SJCRH30 (cell line): ENCODE measurements at places on chromosomes 3 and 15.

- no peak for DNase-seq
Measured at GRCh38 chr3:122184591-122184929, 1.1 kb downstream of the CASR start.

DNA sequence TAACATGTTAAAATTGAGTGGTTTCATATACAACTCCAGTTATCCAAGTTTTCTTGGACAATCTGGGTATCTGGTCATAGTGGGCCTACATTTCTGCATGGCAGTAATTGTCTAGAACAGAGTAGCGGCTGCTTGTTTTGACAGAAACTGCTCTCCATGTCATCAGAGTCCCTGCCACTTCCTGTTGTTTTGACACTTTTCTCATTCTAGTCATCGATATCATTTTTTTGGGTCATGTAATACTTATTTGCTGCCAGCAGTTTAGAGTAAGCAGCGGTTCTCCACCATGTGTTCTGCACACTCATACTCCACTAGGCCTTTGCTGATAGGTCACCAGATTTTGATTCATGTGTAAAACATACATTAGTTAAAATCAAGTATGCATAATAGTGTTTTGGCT is 81.5 kb downstream of the SLC25A26 start:
- no peak for DNase-seq

- DNase-seq: no peak
Measured at GRCh38 chr3:69930564-69930963, 69.0 kb upstream of the SAMMSON start.

- DNase-seq: no peak
Measured at GRCh38 chr3:138197524-138197923, 10.4 kb downstream of the ARMC8 start.

DNA sequence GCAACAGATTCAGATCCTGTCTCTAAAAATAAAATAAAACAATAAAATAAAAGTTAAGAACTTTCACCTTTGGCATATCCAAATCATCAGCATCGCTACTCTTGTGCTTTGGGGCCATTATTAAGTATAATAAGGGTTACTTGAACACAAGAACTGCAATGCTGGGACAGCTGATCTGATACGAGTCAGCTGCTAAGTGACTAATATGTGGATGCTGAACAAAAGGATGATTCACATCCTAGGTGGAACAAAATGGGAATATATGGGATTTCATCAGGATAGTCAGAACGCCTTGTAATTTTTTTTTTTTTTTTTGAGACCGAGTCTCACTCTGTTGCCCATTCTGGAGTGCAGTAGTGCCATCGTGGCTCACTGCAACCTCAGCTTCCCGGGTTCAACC is 29.7 kb downstream of the BUB1B start:
- no peak for DNase-seq

GRCh38 chr3:177529716-177530335 is 332.5 kb upstream of the TBL1XR1 start:
- no peak for DNase-seq

- no peak for DNase-seq
Measured at GRCh38 chr3:178987745-178988144, 83.9 kb downstream of the ZMAT3 start.

DNA sequence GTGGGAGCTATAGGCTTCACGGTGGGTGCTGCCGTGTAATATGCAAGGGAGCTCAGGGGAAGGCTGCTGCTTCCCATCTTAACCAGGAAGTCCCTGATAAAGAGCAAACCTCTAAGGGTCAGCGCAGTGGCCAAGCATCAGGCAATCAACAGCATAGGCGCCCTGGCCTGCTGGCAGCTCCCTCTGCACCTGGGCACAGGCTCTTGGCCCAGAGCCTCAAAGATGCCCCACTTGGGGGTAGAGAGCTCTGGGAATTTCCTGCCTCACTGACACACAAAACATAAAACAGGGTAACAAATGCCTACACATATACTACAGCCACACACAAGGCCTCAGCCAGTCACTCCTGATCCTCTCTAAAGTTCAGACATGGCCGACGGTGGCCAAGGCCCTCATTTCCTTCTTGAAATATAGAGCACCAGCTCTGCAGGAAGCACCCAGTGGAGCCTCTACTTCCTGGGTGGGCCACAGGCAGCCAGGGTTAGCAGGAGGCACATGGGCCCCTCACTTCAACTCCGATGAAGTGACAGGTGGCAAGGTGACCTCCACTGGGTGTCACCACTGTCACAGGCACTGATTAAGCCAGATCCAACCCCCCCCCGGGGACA is 20.5 kb downstream of the SLC41A3 start:
- no peak for DNase-seq

DNA sequence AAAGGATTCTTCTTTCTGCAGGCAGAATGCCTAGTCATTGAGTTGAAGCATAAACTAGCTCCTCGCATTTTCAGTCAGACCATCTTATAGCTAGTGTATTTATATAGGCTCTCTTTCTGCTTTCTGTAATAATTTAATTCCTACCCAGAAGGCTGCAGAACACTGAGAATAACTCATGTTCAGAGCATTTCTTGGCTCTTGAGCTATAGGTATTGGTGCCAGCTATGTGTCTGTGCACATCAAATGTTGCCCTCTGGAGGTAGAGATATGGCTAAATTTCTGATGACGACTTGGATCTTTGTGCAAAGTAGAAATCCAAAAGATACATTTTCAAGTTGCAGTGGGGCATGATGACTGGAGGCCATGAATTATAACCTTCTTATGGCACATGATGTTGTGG is 336.2 kb upstream of the TPM1 start:
- DNase-seq: no peak

- DNase-seq: no peak
Measured at GRCh38 chr15:40933517-40933902, 4.4 kb downstream of the DLL4 start.

- peak; percentile 18 for DNase-seq
Measured at GRCh38 chr15:76057332-76058000, 2.3 kb upstream of the TMEM266 start.

- DNase-seq: no peak
Measured at GRCh38 chr15:70078578-70079417, 18.9 kb downstream of the TLE3 start.

DNA sequence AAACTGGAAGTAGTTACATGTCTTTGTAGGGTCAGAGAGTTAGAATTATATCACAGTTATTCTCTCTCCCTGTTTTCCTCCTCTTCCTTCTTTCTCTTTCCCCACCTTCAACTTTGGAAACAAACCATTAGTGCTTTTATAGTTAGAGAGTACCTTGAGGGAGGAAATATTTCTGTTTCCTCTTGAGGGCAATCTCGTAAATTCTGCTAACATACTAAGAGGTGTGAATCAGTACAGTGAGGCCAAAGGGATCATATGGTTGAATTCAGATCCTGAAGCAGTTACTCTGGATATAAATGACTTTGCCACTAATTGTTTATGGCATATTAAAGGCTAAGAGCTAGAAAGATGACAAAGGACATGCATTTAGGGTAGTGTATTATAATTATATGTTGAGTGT is 60.3 kb upstream of the CCNL1 start:
- DNase-seq: no peak

GRCh38 chr3:116442331-116443021 is 2.8 kb downstream of the LSAMP start:
- no peak for DNase-seq

DNA sequence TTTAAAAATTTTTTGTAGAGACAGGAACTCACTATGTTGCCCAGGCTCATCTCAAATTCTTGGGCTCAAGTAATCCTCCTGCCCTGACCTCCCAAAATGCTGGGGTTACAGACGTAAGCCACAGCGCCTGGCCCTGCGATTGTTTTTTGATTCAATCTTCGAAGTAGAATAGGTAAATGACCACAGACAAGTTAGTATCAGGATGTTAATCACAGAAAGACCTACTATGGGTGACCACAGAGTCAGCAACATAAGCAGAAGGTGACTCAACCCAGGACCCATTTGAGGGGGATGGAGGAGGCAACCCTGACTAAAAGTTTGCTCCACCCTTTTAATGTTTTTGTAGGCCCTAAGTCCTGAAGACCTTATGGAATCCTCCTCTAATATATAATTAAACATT is 10.0 kb upstream of the USP3 start:
- no peak for DNase-seq

- DNase-seq: no peak
Measured at GRCh38 chr15:83930392-83931212, 276.7 kb downstream of the ADAMTSL3 start.

- no peak for DNase-seq
Measured at GRCh38 chr3:163538387-163538786, 1539.9 kb downstream of the SI start.

- peak; percentile 51 for DNase-seq
Measured at GRCh38 chr3:135736740-135737139, 228.8 kb upstream of the PPP2R3A start.

GRCh38 chr15:70704166-70704565 is 59.2 kb downstream of the UACA start:
- DNase-seq: no peak

DNA sequence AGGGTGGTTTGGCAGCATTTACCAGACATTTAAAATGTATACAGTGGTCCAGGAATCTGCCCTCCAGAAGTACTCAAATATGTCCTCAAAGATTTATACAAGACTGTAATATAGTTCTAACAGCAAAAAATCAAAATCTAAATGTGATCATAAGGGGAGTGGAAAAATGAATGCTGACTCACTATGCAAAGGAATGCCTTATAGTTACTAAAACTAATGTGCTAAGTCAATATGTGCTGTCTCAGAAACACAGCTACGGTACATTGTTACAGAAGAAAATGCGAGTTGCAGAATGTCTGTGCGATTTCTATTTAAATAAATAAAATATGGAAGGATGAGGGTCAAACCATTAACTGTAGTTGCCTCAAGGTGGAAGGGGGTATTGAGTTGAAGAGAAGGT is 230.1 kb upstream of the UBE2E1 start:
- DNase-seq: no peak

DNA sequence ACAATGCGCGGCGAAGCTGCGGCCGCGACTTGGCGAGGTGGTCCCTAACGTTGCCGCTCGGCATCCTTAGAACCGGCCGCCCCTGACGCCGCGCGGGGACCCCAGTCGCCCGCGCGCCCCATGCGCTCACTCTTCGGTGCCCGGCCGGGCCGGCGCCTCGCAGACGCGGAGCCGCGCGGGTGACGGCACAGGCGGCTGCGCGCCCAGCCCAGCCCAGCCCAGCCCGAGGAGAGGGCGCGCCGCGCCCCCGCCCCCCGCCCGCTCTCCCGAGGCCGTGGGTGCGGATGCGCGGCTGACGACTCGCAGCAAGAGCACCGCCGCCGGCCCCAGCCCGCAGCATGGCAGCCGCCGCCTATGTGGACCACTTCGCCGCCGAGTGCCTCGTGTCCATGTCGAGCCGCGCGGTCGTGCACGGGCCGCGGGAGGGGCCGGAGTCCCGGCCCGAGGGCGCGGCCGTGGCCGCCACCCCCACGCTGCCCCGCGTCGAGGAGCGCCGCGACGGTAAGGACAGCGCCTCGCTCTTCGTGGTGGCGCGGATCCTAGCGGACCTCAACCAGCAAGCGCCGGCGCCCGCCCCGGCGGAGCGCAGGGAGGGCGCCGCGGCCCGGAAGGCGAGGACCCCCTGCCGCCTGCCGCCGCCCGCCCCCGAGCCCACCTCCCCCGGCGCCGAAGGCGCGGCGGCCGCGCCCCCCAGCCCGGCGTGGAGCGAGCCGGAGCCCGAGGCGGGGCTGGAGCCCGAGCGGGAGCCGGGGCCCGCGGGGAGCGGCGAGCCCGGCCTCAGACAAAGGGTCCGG is 437 bp downstream of the KLF13 start:
- no peak for DNase-seq

GRCh38 chr15:45180648-45181436 is 6.9 kb downstream of the SHF start:
- no peak for DNase-seq

DNA sequence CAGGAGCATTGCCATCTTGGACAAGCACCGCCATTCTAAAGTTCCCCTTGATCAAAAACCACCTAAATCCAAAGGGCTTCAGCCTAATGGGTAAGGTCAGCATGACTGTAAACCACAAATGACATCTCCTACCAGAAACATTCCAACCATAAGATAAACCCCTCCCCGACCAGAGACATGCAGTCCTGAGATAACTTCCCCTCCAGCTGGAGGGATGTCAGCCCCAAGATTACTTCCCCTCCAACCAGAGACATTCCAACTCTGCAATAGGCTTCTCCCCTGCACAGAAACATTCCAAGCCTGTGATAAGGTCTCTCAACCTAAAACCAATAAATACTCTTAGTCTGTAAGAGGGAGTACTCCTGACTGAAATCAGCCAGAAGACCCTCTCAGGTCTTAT is 62.7 kb upstream of the DNAJC19 start:
- no peak for DNase-seq

GRCh38 chr3:56468184-56469106 is at the start of gene ERC2:
Gene ERC2, minus strand, starts transcription at chr3:56468467.
- peak; percentile 77 for DNase-seq

- no peak for DNase-seq
Measured at GRCh38 chr15:74365598-74366445, 1.6 kb downstream of the CYP11A1 start.

- no peak for DNase-seq
Measured at GRCh38 chr3:154942827-154943226, 137.3 kb upstream of the MME start.

DNA sequence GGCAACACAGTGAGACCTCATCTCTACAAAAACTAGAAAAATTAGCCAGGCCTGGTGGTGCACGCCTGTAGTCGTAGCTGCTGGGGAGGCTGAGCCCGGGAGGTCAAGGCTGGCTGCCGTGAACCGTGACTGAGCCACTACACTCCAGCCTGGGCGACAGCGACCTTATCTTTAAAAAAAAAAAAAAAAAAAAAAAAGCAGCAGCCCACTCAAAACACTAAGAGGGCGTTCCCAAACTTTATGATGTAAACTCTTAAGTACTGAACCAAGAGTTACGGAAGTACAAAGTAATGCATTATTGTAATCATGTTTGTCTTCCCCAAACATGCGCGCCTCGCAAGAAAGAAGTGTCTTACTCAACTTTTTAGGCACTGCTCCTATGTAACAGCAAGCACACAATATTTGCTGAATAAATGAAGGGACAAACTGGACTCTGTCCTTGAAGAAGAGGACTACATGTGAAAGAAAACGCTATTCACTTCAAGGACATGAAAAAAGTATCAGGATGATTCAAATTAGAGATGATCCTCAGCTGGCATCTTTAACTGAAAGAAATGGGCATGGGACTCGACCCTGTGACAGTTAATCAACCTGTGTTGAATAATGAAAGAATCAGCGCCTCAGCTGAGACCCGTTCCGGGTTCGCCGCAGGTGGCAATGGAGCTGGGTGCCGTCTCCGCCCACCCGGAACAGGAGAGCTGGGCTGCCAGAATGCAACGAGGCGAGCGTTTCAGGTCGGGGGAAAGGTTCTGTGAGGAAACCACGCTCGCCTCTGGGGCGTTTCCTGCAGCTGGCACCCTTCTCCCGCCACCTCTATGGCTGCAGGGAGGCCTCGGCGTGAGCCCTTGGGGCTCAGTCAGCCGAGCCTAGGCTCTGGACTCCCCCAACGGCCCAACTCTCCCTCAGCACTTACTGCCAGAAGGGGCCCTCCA is 718 bp downstream of the SPG11 start:
- peak; percentile 78 for DNase-seq

- no peak for DNase-seq
Measured at GRCh38 chr3:119483101-119483500, 14.3 kb downstream of the POGLUT1 start.

- no peak for DNase-seq
Measured at GRCh38 chr3:37162501-37163245, 11.7 kb downstream of the LRRFIP2 start.
